ENCODE measurements at places on chromosomes 2 and 18. TPM values are rescaled to one million over a fixed set of nuclear protein-coding genes. Genes with fewer than 3 reads are reported as not detected.
A peak's percentile ranks its signal among the peaks of the same experiment; 100 is the strongest.

DNA sequence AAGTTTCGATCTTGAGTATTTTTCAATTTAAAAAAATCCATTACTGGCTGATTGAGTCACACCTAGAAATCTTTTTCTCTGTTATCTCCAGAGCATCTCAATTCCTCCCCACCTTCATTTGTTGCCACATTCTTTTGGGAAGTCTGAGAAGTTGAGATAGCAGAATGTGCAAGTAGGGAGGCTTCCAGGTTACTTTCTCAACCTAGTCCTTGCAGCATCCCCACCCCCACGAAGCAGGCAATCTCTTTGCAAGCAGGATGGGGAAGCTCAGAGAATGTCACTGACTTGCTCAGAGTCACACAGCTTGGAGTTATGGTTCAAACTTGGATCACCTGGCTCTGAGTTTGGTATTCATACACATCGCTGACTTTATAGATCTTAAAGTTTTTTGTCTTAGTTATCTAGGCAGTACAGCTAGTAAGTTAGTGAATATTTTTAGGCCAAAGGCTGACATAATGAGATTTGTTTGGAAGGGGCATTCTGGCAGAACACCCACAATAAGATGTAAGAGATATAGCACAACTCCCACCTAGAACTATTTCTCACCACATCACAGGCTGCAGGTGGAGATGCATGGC is 25.9 kb upstream of the LCLAT1 start:
- H3K4me3 ChIP-seq, result no peak overlapping the region
- no peaks in the 10 kb centered on the region for H3K27me3 ChIP-seq
- H3K36me3 ChIP-seq, result no peaks in the 10 kb centered on the region
- peaks cover 33% of the 10 kb centered on the region for H3K4me1 ChIP-seq
- peak overlapping the region; percentile 60 for H3K27ac ChIP-seq

- no peak overlapping the region for H3K4me3 ChIP-seq
- H3K27ac ChIP-seq, result no peak overlapping the region
- H3K36me3 ChIP-seq, result no peaks in the 10 kb centered on the region
- no peak for DNase-seq
Measured at GRCh38 chr2:240322231-240322955, 113.1 kb upstream of the GPC1 start.

- no peaks in the 10 kb centered on the region for H3K4me1 ChIP-seq
- no peaks in the 10 kb centered on the region for H3K36me3 ChIP-seq
- no peak overlapping the region for H3K4me3 ChIP-seq
- no peak overlapping the region for H3K27ac ChIP-seq
- no peak for DNase-seq
- no peaks in the 10 kb centered on the region for H3K27me3 ChIP-seq
Measured at GRCh38 chr2:133705287-133705686, 137.0 kb upstream of the NCKAP5 start.

The ABCB11 gene
- not detected for total RNA-seq

The ANKRD62 gene
- 1.2 TPM for total RNA-seq

- H3K27ac ChIP-seq, result no peak overlapping the region
- DNase-seq, result no peak
- no peaks in the 10 kb centered on the region for H3K36me3 ChIP-seq
- no peak overlapping the region for H3K4me3 ChIP-seq
- H3K27me3 ChIP-seq, result no peaks in the 10 kb centered on the region
Measured at GRCh38 chr2:187617905-187618304, 63.7 kb upstream of the TFPI start.

Data from vagina (tissue), 2 donors.